Peyer's patch (tissue), 4 donors: ENCODE measurements at places on chromosomes 1 and 21. TPM values are rescaled to one million over a fixed set of nuclear protein-coding genes. Genes with fewer than 3 reads are reported as not detected.

Gene IQGAP3
- total RNA-seq, result 5.4 TPM

Gene TMEM269
- total RNA-seq, result not detected

Gene DNAH14
- 7.4 TPM for total RNA-seq

Gene UQCRHL
- 1.4 TPM for total RNA-seq

Gene HES2
- total RNA-seq, result 15.9 TPM

Gene RYR2
- 0.53 TPM for total RNA-seq

Gene TMOD4
- not detected for total RNA-seq

Gene CFHR1
- total RNA-seq, result not detected

Gene B3GALT2
- total RNA-seq, result 2.8 TPM

Gene CELA2A
- not detected for total RNA-seq
